Central memory CD4-positive, alpha-beta T cell (primary cell): ENCODE measurements at places on chromosomes 5 and 9.
A peak's percentile ranks its signal among the peaks of the same experiment; 100 is the strongest.

GRCh38 chr9:22037954-22038690 is 29.0 kb upstream of the CDKN2B start:
- peak; percentile 19 for DNase-seq

DNA sequence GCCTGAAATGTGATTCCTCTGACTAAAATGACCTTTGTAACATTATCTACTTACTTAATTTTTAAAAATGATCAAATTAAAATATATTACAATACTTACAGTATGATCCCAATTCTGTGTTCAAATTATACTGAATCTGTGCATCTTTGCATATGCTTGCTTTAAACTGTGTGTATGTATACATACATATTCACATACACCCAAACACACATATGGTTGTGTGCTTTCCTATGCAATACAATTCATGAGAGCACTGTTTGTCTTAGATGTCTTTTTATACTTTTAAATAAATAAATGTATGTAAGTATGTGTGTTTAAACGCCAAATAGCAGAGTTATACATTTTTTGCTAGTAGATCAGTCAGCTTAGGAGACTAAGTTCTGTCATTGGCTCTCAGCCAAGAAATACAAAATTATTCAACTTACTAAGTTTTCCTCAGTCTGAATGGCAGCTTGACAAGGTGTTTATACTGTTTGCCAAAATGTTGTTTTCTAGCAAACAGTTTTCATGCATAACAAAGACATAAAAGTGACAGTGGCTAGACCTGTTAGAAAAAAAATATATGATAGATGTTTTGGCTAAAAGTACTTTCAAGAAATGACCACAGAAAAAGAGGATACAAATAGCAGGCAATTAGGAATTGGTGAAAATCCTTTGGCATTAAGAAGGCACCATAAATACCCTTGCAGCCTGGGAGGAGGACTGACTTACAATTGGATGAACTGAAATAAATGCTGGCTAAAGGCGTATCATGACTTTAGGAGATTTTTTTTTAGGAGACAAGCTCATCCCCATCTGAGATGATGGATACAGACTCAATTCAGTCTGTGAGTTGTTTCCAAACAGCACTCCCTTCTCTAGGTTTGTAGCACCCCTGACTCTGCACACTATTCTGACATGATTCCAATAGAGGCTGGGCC is 7.9 kb downstream of the TICAM2 start:
- DNase-seq: no peak

DNA sequence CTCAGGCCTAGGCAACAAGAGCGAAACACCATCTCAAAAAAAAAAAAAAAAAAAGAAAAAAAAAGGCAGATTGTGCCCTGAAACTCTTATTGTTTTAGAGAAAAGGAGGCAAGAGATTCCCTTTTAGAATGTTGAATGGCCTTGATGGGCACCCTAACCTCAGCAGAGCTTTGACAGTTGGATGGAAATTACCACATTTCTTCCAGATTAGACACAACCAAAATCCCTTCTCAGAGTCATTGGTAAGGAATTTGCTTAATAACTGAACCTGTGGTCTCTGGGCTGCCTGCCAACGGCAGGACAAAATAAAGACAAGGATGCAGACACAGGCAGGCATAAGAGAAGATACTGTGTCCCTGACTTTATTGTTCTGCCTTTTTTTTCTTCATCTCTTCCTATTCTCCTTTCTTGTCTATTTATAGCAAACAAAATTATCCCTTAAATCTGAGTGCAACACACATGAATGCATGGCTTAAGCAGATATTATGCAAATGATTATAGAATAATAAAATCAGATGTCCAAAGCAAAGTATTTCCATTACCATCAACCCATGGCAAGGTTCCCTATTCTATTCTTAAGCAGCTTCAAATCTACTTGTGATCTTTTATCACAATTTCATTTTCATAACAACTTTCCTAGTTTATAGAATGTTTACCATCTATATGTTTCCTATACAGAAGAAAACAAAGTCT is 37.3 kb upstream of the TRIO start:
- no peak for DNase-seq

GRCh38 chr5:171692107-171692506 is 93.5 kb upstream of the SMIM23 start:
- DNase-seq: no peak

DNA sequence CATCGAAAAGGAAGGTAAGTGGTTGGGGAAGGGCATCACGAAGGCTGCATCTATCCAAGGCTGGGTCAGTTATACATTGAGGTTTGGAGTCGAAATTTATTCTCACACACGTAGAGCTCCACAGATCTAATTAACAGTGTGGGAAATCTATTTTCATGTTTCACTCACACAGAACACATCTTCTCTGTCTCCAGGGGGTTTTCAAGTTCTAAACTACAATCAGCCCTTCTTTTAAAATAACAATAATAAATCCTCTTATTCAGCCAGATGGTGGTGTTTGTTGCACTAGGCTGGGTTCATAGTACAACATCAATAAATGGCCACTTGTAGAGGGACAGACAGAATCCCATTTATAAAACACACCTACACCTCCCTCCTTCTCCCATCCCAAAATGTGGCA is 174.5 kb upstream of the KLF9 start:
- no peak for DNase-seq

GRCh38 chr9:32581512-32582143 is 8.7 kb upstream of the NDUFB6 start:
- peak; percentile 23 for DNase-seq

DNA sequence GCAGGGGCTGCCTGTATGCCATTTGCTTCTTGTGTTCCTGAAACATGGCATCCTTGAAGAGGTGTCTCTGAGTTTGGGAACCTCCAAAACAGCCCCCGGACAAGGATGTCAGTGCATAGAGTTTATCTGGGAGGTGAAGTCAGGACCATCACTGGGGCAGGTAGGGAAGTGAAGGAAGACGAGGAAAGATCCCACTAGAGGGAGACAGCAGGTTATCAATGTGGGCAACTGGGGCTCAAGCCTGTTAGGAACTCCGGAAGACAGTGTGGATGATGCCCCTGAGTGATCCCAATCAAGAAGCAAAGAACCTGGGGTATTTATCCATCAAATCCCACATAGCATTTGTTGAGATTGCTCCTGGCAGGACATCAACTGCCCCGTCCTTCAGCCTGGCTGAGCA is 233.1 kb downstream of the AGTPBP1 start:
- DNase-seq: no peak

DNA sequence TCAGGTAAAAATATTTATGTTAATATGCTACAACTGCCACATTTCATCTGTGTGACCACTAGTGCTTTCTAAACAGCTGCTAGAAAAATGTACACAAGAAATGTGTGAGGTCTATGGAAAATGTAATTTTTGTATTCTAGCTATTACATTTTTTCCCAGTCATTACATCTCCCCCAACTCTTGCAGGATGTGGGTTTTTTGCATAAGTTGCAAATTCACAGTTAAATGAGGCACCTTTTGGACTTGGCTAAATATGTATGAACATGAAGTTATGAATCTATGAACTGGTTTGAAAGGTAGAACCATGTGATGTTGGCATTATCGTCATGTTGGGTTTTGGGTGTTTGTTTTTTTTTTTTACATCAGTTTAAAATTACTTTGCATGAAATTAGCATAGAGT is 590.4 kb upstream of the WWC1 start:
- no peak for DNase-seq

DNA sequence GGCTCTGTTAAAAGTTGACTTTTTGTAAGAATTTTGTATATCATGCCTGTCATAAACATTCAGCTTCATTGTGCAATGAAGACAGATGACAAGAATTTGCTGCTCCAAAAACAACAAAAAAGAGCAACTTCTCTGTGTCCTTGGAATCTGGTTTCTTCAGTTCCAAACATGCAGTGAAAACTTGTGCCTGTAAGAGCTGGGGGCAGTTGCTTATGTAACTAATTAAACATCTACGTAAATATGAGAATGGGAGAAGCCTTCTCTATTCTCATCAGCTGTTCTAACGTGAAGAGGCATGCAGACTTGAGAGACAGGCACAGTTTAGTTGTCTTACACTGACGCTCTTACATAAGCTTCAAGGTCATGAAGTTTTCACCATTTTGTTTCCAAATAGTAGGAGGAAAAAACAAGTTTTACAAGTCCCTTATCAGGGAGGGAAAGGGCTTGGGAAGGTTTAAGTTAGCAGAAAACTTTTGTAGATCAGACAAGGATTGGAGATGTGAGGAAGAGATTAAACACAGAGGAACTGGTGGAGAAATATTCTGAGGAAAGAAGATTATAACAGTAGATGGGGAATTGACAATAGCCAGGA is 170.4 kb downstream of the RFK start:
- no peak for DNase-seq

- no peak for DNase-seq
These were observed 114.7 kb upstream of the OR13F1 start for GRCh38 chr9:104389341-104389740.

DNA sequence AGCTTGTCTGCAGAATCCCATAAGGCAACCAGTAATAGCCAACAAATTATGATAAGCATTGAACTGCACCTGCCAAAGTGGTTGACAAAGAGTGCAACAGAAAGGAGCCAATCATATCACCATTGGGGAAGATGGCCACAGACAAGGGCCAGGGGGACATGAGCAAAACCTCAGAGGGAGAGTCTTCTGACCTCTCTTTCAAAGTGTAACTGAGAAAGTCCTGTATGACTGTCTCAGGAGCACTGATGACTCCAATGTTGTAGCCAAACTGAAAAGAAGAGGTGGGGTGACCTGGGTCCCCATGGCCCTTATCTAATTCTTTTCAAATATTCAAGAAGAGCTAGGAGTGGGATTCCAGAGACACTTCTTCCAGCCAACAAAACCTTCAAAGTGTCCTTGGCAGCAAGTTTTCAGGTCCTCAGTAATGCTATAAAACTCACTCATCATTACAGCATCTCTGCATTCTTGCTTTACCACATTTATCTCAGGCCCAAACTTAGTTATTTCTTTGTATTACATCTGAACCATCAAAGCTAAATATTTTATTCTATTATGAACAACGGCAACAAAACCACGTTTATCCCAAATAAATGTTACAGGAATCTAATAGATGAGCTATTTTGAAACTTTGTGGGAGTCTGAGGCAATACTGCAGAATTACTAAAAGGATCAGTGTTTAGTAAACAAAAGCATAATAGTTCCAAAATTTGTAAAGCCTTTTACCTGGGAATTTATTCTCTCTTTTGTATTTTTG is 24.4 kb downstream of the FBLL1 start:
- no peak for DNase-seq

GRCh38 chr5:59449905-59450644 is 443.5 kb downstream of the PDE4D start:
- no peak for DNase-seq

- DNase-seq: no peak
These were observed 477.0 kb downstream of the CCDC171 start for GRCh38 chr9:16029796-16030363.

DNA sequence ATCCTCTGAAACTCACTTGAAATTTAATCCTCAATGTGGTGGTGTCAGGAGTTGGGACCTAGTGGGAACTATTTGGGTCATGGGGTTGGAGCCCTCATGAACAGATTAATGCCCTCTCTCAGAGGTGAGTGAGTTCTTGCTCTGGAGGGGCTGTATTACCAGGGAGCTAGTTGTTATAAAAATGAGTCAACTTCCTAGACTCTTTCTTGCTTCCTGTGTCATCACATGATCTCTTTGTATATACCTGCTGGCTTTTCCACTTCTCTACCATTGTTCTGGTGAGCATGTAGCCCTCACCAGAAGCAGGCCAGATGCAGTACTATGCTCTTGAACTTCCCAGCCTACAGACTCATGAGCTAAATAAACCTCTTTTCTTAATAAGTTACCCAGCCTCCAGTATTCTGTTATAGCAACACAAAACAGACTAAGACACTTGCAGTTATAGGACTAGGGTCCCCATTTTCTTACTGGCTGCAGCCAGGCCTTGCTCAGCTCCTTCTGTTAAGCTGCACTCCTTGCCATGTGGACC is 127.5 kb downstream of the SUSD1 start:
- DNase-seq: no peak

DNA sequence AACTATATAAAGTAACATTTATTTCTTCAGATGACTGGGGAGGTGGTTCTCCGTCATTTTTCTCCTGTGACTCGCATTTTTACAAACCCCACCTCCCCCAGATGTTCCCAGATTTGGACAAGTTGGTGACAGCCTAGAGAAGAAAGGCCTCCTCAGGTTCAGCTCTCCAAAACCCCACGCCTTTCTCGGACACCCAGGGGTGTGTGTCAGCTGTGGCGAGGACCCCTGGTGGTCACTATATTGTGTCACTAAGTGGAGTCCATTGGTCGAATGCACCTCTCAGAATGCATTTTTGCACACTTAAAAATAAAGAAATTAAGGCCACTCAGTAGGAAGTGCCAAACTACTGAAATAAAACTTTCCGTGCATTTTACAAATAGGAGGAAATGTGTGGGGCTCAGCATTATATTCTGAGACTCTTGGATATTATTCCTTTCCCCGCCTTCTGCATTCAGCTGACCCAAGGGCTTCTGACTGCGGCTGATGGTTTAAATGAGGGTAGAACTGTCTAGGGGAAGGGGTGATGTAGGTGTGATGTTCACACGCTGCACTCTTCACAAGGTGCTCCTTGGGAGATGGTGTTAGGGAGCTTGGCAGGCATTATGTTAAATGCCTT is 47.6 kb downstream of the ACO1 start:
- DNase-seq: peak; percentile 13

DNA sequence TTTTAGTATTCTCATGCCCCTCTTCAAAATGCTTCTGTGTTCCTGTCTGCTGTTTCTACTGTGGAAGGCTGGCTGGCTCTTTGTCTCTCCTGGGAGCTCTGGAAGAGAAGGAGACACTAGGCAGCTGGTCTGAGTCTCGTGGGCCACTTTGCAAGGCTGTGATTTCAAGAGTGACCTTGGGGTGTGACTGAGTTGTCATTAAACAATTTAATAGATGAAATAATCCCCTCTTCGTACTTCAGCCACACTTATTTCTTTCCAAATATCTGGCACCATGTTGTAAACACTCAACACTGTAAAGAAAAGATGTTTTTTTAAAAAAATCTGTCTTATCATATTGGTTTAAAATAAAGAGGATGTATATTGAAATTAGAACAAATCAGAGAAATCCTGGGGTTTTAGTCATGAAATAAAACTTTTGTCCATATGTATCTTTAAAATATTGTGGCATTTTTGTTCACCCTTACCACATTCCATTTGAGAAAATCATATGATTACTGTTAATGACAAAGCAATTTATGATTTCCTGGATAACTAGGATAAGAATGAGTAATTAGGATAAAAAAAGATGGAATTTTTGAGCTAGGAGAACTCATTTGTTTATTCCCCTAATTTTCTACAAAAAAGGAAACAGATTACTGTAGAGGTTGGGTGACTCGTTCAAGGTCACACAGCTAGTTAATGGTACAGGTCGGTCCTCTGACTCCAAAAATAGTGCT is 200.8 kb downstream of the MAT2B start:
- DNase-seq: no peak

DNA sequence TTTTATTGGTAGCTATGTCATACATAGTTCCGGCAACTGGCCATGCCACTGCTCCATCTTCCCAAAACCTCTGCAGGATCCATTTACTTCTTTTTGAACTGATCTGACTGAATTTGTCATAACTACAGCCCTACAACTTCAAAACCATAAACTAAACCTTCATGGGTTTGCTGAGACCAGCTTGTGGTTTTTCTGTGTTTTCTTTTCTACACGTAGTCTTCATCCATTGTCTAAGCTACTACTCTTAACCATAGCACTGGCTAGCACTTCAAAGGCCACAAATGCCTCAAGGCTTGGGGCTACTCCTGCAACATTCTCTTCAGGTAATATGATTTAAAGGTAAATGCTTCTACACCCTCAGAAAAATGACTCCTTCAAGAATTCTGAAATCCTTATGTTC is 9.0 kb upstream of the KIF2A start:
- peak; percentile 31 for DNase-seq

- DNase-seq: no peak
These were observed 286.6 kb upstream of the POU5F2 start for GRCh38 chr5:94028001-94028400.
